ENCODE measurements at places on chromosomes 1 and 21.

DNA sequence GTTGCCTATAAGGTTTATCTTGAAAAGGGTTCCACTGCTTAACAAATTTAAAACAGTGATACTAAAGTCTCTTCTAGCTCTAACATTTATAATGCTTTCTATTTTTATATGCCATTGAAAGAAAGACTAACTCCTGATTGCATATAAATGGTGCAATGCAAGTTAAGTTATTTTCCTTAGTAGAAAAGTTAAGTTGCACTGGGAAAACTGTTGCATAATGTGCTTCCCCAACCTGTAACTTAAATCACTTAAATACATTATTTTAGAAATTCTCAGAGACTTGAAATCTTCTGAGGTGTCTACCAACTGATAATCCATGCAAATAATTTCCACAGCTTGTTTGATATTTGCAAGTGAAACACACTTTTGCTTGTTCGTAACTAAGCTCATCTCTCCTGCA lies 175.0 kb upstream of the HMCN1 start:
- DNase-seq: no peak

DNA sequence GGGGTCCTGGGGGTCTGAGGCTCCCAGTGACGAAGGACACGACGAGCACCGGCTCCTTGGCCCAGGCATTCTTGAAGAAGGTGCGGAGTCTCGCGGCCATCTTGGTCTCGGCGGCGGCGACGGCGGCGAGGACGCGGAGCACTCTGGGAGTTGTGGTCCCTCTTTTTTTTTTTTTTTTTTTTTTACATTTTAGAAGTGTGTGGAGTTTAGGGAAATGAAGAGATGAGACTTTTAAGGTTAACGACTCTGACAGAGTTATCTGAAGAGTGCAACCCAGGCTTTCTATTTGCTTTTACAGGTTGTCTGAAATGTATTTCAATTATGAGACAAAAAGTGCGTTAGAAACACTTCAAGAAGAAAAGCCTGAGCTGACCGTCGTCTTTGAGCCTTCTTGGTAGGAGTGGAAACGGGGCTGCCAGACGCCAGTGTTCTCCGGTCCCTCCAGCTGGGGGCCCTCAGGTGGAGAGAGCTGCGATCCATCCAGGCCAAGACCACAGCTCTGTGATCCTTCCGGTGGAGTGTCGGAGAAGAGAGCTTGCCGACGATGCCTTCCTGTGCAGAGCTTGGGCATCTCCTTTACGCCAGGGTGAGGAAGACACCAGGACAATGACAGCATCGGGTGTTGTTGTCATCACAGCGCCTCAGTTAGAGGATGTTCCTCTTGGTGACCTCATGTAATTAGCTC lies 9.7 kb downstream of the OR2B11 start:
- DNase-seq: peak; percentile 26

- no peak for DNase-seq
These were observed 34.6 kb upstream of the DOCK7 start for GRCh38 chr1:62722796-62723195.

- no peak for DNase-seq
These were observed 6.2 kb upstream of the TRIM45 start for GRCh38 chr1:117127795-117128194.

DNA sequence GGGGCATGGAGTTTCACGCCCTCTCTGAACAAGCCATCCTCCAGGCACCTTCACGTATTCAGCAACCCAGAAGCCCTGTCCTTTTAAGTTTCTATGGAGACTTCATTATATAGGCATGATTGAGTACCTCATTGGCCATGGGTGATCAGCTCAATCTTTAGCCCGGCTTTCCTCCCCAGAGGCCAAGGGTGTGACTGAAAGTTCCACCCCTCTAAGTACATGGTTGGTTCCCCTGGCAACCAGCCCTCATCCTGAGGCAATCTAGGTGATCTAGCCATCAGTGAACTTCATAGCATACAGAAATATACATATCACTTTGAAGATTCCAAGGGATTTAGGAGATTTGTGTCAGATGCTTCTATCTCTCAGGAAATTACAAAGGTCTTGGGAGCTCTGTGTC lies 21.3 kb upstream of the DHX9 start:
- no peak for DNase-seq

DNA sequence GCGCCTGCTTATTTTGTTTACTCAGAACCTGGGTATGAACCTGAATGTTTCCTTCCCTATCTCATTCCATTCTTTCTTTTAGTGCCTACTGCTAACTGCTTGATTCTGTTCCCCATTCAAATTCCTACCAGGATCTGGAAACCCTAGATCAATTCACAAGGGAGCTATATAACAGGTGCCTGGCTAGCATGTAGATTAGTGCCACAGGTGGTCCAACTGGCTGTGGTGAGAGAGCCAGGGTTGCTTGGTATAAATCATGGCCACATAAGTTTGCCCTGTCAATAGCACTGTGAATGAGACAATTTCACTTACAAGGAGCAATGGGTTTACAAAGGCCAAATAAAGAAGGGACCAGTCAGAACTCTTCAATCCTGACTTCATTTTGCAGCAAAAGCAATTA lies 6.6 kb upstream of the PRPF38B start:
- DNase-seq: no peak

DNA sequence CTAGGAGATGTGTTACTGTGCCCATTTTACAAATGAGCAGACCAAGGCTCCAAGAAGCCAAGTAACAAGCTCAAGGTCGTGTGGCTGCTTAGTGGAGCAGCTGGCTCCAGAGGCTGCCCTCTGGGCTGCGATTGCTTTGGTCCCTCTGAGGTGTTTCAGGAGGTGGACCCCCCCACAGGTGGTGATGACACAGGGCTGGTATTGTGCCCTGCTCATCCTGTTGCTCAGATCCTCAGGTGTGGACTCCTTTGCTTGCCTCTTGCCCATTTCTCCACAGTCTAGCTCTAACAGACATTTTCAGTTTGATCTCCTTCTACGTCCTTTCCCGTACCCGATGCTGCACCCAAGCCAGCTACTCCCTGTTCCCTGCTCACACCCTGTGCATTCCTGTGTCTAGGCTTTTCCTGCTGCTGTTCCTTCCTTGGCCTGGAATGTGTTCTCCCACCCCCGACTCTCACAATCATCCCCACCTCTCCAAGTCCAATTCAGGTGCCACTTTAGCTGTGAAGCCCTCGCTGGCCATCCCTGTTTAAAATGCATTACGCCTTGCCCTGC lies 28.1 kb upstream of the GRHL3 start:
- DNase-seq: no peak

Data from activated T-cell treated with anti-CD3 and anti-CD28 coated beads for 48 hours (primary cell).